ENCODE measurements at places on chromosomes 4 and X. TPM values are rescaled to one million over a fixed set of nuclear protein-coding genes. Genes with fewer than 3 reads are reported as not detected.

The COL25A1 gene
- 32.3 TPM for polyA plus RNA-seq

The CT45A5 gene
- not detected for polyA plus RNA-seq

The FGD1 gene
- polyA plus RNA-seq = 9.8 TPM

The SMIM10 gene
- not detected for polyA plus RNA-seq

The FAM53A gene
- 0.78 TPM for polyA plus RNA-seq

The ASB12 gene
- polyA plus RNA-seq = 1.5 TPM

The ADGRL3 gene
- polyA plus RNA-seq = 90.1 TPM

The SSX2B gene
- not detected for polyA plus RNA-seq

The DGKQ gene
- 32.4 TPM for polyA plus RNA-seq

The TEX13B gene
- not detected for polyA plus RNA-seq

The PABPC5 gene
- 2.7 TPM for polyA plus RNA-seq

The HTT gene
- 11.5 TPM for polyA plus RNA-seq

The DSPP gene
- polyA plus RNA-seq = not detected

The S100P gene
- polyA plus RNA-seq = not detected

The STK26 gene
- polyA plus RNA-seq = 8.8 TPM

The SORBS2 gene
- polyA plus RNA-seq = 46.0 TPM

The NMU gene
- polyA plus RNA-seq = 55.7 TPM

The ZCCHC4 gene
- polyA plus RNA-seq = 9.1 TPM

The PLP2 gene
- not detected for polyA plus RNA-seq

The CAPN6 gene
- polyA plus RNA-seq = 0.46 TPM

The CNKSR2 gene
- polyA plus RNA-seq = 31.1 TPM

The NUP62CL gene
- 3.4 TPM for polyA plus RNA-seq

The MAGEE1 gene
- 24.8 TPM for polyA plus RNA-seq

The FAM47A gene
- not detected for polyA plus RNA-seq

The TRIM60 gene
- polyA plus RNA-seq = not detected

The KLKB1 gene
- not detected for polyA plus RNA-seq

Data from neural cell (in vitro differentiated cells).